Left lung (tissue), 14 donors: ENCODE measurements at places on chromosomes 1 and 21.

- peak; percentile 87 for DNase-seq
Observed at GRCh38 chr1:27044613-27045151, 32.0 kb upstream of the TENT5B start.

DNA sequence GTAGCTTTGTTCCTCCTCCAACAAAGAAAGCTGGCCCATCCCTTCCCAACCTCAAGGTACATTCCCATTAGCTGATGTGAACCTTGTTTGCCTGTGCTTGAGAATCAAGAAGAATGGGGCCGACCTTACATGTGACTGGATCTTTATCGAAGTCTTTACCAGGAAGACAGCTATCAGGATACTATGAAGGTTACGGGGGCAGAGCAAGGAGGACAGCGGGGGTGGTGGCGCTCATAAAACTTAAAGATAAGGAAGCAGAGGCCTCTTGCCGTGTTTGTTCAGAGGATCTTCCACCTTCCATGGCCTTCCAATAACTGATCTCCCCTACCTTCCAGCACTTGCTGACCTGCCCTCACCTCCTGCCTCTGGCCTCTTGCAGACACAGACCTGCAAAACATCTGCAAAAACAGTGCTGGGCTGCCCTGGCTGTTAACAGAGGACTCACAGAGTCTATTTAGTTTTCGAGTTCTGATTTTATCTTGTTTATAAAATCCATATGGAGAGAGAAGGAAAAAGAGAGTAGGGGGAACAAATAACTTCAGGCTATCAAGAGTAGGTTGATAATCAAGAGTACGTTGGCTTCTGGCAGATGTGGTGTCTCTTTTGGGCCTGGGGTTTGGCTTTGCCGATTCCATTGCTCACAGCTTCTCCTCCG lies 198.0 kb downstream of the HUNK start:
- DNase-seq: no peak

GRCh38 chr1:180092931-180093650 lies 61.6 kb upstream of the QSOX1 start:
- DNase-seq: no peak

DNA sequence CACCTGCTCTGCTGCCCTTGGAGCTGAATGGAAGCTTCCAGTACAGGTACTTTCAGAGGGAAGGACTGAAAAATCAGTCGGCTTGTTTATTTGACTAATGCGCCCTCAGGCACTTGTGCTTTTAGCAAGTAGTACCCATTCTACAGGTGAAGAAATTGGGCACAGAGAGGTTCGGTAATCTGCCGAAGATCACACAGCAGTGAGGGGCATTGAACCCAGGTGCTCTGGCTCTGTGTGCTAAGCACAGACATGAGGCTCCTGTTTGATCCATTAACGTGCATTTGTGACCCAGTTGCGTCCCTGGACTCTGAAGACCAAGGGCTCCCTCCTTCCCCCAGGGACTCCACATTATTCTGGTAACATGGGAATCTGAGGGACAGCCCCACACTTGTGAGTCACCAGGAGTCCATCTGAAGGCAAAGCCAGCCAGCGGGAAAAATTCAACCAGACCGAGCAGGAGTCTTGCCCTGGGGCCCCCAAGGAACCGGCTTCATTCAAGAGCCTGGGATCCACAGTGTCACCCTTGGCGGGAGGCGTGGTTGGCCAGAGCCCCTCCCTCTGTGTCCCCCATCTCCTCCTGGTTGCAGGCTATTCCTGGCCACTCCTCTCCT lies 192.4 kb upstream of the ARHGEF16 start:
- DNase-seq: no peak

DNA sequence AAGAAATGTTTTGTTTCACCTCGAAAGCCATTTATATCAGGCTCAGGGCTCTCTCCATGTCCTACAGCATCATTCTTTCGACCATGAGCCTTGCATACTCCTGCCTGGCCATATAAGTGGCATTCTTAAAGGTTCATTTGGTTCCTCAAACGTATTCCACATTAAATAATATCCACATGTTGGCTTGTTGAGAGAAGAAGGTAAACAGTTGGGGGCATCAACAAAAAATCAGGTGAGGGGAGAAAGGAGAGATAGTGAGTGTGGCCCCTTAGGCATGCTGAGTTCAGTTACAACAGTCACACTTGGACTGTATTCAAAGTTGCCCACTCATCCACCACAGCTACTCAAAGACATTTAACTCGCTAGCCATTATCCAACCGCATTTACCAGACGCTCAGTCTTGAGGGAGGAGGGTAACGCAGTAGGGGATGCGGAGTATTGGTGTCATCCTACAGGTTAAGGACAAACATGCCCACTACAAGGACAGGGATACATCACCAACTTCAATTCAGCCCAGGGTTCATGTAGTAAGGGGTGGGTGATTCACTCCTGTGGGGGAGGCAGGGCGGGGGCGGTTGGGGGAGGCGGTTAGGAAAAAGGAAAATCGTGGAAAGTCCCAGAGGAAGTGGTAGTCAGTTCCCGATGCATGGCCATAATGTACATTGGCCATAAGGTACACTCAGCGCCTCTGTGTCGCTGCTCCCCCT lies 1.4 kb downstream of the ZNF697 start:
- no peak for DNase-seq
